HT1080 (cell line): ENCODE measurements at places on chromosomes 6 and 20. TPM values are rescaled to one million over a fixed set of nuclear protein-coding genes. Genes with fewer than 3 reads are reported as not detected.

GPR6 gene
- not detected in 2 replicates for total RNA-seq

SLC22A16 gene
- total RNA-seq = not detected in 2 replicates

POU5F1 gene
- total RNA-seq = not detected in 2 replicates

TRIM31 gene
- total RNA-seq = 0.03 TPM in 1 of 2 replicates, not detected in the other

TOMM6 gene
- 246 and 250 TPM in 2 replicates for total RNA-seq

SAMD5 gene
- total RNA-seq = 1.3 and 1.9 TPM in 2 replicates

CDSN gene
- not detected in 2 replicates for total RNA-seq

SLX4IP gene
- total RNA-seq = 3.7 and 3.9 TPM in 2 replicates

KCNS1 gene
- not detected in 2 replicates for total RNA-seq

CLPSL2 gene
- total RNA-seq = not detected in 2 replicates

BIRC7 gene
- not detected in 2 replicates for total RNA-seq

STX7 gene
- 19.7 and 23.4 TPM in 2 replicates for total RNA-seq

TREML2 gene
- not detected in 2 replicates for total RNA-seq

MUC21 gene
- total RNA-seq = not detected in 2 replicates

RPL10A gene
- total RNA-seq = 2,516 and 3,111 TPM in 2 replicates

SOX18 gene
- 0.11 and 0.57 TPM in 2 replicates for total RNA-seq

FAM217A gene
- not detected in 2 replicates for total RNA-seq

HLA-F gene
- total RNA-seq = 0.40 and 0.90 TPM in 2 replicates

LHFPL5 gene
- total RNA-seq = 0.70 TPM in 1 of 2 replicates, not detected in the other

HAO1 gene
- 0.39 TPM in 1 of 2 replicates, not detected in the other for total RNA-seq

LY6G5B gene
- total RNA-seq = 0.88 and 2.6 TPM in 2 replicates

NTSR1 gene
- total RNA-seq = 0.19 and 0.50 TPM in 2 replicates

ANKRD66 gene
- total RNA-seq = not detected in 2 replicates

HLA-DQB1 gene
- total RNA-seq = not detected in 2 replicates

GABRR1 gene
- not detected in 2 replicates for total RNA-seq

LY6G6C gene
- not detected in 2 replicates for total RNA-seq

ADGRF5 gene
- 2.9 and 6.0 TPM in 2 replicates for total RNA-seq

CST3 gene
- 193 and 254 TPM in 2 replicates for total RNA-seq

CST2 gene
- not detected in 2 replicates for total RNA-seq

SPTLC3 gene
- total RNA-seq = 6.5 and 8.6 TPM in 2 replicates

SMLR1 gene
- not detected in 2 replicates for total RNA-seq

CYP39A1 gene
- 0.03 TPM in 2 replicates for total RNA-seq

SMIM13 gene
- 8.6 and 17.7 TPM in 2 replicates for total RNA-seq

TENT5A gene
- total RNA-seq = 3.4 and 4.0 TPM in 2 replicates

SIRPD gene
- total RNA-seq = not detected in 2 replicates

PRL gene
- not detected in 2 replicates for total RNA-seq

MAPK13 gene
- 0.60 and 1.0 TPM in 2 replicates for total RNA-seq

XRN2 gene
- 114 and 118 TPM in 2 replicates for total RNA-seq

SEC63 gene
- total RNA-seq = 4.0 and 10.8 TPM in 2 replicates

CAPN11 gene
- total RNA-seq = not detected in 2 replicates

ENPP4 gene
- 0.03 TPM in 1 of 2 replicates, not detected in the other for total RNA-seq

PPP1R14C gene
- total RNA-seq = 0.66 and 0.80 TPM in 2 replicates
